Kidney (tissue), 22 donors: ENCODE measurements at places on chromosomes 12 and 14.

- DNase-seq = no peak
These were observed 1.4 kb upstream of the PRIM1 start for GRCh38 chr12:56753566-56753965.

DNA sequence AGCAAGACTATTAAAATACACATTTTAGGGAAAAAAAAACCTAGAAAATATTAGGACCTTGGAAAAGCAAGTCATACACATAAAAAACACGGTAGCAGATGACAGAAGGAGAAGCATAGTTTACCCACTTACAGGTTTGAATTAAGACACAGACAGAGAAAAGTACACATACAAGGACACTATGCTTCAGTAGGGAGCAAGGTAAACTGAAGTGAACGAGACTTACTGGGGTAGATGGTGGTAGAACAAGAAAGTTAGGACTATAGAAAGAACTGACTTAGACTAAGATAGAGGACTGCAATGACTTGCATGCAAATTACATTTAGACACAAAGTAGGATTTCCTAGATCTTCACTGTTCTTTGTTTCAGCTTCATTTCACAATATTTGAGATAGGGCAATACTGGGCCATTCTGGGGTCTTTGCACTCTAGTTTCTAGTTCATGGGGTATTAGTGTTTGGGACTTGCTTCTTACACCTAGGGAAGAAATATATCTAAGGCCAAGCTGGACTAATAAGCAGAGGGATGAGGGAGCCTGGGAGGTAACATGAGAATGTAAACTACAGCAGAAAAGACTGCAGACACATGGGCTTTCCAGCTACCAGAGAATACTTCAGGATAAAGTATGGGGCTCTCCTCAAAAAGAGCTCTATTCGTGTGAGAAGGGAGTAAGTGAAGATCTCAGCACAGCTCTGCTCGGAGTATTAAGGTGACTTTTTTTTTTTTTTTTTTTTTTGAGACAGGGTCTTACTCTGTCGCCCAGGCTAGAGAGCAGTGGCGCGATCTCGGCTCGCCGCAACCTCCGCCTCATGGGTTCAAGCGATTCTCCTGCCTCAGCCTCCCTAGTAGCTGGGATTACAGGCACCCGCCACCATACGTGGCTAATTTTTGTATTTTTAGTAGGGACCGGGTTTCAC is 27.7 kb upstream of the STAC3 start:
- no peak for DNase-seq

GRCh38 chr14:64644629-64645028 is 59.6 kb upstream of the PLEKHG3 start:
- no peak for DNase-seq

GRCh38 chr12:2058837-2059236 is 6.0 kb downstream of the CACNA1C start:
- DNase-seq = no peak

DNA sequence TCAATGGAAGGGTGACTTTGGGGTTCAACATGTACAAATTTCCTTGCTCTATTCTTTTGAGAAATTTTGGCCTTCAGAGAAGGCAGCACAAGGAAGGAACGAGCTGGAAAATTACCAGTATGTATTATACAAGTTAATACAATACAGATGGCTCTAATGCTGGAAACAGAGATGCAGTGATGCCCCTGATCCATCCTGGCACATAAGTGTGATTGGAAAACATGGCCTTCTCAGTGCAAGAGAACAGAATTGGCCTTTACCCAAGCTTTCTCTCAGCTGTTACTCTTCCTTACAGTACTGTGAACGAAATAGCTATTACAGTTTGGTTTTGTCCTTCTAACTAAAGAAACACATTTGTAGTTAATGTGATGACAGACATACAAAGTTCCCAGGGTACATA is 102.5 kb upstream of the GPHB5 start:
- DNase-seq = no peak
